ENCODE measurements at places on chromosomes 3 and 15.

- DNase-seq: no peak
Measured at GRCh38 chr3:151819910-151820309, 6.0 kb downstream of the AADAC start.

DNA sequence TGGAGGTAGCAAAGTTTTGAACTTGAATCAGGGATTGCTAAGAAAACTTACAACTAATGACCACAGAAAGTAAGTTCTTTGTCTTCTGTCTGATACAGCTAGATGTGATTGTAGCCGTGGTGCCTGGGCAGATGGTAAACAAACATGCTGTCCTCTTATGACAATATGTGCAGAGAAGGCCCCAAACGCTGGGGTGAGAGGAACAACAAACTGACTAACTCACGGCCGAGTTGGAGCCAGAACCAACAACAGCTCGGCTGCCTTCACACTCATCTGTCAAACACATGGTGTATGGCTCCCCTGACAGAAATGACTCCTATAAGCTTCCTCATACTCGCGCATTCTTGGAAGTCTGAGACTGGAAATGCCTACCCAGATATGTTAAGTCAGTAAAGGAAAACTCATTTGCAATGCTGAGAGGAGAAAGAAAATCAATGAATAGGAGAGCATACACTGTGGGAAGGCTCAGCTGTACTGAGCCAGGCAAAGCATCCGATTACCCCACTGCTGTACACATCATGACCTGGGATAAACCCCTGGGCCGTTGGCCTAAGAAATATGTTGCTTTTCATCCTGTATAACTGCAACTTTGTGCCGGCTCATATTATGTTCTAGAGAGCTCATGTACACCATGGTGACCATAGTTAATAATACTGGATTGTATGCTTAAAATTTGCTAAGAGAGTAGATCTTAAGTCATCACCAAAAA lies 5.7 kb downstream of the THBS1 start:
- no peak for DNase-seq

GRCh38 chr3:45355351-45355750 lies 33.0 kb upstream of the LARS2 start:
- DNase-seq: no peak

DNA sequence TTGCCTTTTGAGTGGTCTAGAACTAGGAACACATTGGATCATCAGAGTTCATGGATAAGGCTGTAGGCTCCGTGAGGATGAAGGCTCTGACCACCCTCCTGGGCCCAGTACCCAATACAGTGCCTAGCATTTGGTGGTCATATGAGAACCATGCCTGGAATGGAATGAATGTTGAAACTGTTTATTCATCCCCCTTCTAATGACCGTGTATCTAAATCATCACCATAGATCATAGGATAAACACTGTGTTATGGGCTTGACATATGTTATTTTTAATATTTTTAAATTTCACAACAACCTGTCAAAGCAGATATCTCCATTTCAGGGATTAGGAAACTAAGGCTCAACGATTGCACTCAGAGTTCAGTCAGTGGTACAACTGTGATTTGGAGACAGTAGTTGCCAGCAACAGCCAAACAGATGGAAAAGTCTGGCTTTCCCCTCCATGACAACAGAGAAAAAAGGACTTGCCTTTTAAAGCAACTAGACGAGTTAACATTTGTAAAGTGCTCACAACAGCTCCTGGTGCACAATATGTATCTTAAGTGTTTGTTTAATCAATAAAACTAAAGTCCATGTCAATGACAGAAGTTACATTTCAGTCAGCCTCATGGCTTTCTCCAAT lies 89.6 kb downstream of the TMEM266 start:
- DNase-seq: no peak

GRCh38 chr3:194132465-194133286 lies 3.3 kb upstream of the HES1 start:
- DNase-seq: no peak

DNA sequence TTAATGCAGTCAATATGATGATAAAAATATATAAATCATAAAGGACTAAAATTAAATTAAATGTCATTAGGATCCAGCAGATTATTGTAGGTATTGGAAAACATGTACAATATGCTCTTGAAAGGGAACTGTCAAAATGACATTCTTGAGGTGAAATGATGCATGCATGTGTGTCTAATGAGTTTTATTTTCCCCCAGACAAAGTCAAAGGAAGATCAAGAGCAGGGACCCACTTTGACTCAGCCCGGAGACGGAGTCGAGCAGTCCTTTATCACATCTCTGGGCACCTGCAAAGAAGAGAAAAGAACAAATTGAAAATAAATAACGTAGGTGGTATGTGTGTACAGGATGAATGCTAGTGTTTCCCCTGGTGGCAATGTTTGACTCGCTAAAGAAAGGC lies 194.1 kb downstream of the KCNH8 start:
- DNase-seq: no peak

DNA sequence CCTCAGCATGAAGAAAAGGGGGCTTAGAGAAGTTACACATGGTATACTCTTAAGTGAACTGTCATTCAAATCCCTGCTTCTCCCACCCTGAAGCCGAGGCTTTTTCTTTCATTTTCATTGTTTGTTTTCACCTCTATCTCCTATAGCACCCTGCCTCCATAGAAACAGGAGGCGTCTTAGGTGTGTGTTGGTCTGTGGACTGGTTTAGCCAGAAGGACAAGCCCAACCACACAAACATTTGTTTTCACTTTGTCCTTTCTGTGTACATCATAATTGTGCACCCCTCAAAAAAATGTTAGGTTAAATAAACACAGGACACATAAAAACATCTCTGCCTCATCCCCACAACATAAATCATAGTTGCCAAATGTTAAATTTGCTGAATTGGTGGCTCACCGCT lies 73.3 kb upstream of the UBE2E2 start:
- DNase-seq: no peak

GRCh38 chr15:71511796-71512681 lies 298.3 kb upstream of the NR2E3 start:
- DNase-seq: no peak

GRCh38 chr3:66083784-66084213 lies 45.1 kb upstream of the MAGI1 start:
- DNase-seq: no peak

DNA sequence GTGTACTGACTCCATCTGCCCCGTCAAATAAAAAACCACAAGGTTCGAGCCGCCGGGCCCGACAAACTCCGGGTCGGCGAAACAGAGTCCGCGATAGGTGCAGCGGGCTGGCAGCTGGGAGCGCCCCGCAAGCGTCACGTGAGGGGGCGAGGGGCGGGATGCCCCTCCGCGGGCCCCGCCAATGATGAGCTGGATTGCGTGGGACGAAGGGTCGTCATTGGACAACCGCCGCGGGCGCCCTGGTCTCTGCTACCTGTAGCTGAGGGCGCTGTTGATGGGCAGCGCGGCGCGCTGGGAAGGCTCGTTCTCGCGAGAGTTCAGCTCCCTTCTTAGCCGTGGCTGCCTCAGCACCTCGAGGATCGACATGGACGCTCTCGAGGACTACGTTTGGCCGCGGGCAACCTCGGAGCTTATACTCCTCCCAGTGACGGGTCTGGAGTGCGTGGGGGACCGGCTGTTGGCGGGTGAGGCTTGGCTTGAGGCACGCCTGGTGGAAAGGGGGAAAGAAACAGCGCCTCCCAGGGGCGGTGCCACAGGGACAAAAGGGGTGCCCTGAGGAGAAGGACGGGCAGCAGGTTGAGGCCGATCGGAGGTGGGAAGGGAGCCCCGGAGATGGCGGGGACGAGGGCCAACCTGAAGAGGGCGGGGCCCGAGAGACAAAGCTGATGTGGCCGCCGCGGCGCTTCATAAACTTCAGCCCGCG lies at the start of gene WDR6:
WDR6 (plus strand) TSS at position 324 of the 703 bp plus-strand sequence; CDS start at position 365, 41 bp downstream.
- peak; percentile 97 for DNase-seq

DNA sequence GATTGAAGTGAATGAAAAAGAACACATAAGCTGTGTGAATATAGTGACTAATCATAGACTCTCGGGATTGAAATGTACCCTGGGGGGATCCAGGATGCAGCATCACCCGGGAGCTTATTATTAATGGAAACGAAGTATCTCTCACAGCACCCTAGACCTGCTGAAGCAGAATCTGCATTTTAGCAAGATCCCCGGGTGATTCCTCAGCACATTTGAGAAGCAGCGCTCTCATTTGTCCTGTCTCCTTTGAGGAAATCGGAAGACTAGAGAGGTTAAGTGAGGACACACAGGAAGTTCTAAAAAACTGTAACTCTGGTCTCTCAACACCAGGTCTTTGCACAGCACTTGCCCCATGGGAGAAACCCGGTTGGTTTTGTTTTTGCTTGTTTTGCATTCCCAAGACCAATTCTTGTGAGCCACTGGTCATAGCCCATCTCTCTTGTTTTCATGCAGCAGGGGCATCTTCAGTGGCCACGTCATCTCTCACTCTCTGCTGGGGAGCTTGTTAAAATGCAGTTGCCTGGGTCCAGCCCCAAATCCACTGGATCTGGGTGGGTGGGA lies 30.2 kb downstream of the ZNF710 start:
- DNase-seq: no peak

- DNase-seq: no peak
Measured at GRCh38 chr15:23647421-23648370, at the start of gene MAGEL2. Gene MAGEL2 (minus strand): TSS chr15:23647867. CDS start chr15:23647742, 125 bp downstream.

DNA sequence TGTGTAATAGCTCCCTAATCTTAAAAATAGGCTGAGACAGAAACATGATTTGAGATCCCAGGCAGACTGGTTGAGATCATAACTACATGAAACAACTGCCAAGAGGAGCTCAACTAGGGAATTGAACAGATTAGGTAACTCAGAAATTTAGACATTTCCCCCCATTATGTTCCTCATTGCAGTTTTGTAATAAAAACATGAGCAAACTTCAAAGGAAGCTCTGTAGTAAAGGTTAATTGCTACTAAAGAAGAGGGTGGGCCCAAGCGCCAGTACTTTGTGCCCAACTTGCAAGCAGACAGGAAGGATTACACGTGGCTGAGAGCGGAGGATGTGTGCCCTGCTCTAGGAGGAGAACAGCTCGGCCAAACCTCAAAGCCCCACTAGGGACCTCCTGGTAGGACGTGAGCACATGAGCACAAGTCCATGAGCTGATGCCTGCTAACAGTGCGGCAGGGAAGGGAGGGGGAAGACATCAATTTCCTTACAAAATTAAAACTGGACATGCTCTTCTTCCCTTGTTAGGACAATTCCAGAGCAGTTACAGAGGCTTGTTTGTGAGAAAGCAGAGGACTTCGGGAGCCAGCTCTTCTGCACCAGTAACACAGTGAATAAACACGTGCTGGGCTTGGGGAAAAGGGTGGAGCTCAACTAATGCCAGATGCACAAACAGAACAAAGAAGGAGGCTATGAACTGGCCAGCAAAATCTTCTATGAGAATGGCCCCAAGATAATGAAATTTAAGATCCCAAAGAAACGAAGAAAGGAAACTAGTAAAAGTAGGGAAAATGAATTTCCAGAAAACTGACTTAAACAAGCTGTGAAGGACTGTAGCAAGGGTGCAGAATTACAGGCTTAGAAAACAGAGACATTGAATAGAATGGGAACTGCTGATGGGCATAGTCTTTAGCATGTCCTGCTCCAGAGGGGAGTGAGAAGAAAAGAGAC lies 275.5 kb downstream of the MECOM start:
- DNase-seq: no peak

DNA sequence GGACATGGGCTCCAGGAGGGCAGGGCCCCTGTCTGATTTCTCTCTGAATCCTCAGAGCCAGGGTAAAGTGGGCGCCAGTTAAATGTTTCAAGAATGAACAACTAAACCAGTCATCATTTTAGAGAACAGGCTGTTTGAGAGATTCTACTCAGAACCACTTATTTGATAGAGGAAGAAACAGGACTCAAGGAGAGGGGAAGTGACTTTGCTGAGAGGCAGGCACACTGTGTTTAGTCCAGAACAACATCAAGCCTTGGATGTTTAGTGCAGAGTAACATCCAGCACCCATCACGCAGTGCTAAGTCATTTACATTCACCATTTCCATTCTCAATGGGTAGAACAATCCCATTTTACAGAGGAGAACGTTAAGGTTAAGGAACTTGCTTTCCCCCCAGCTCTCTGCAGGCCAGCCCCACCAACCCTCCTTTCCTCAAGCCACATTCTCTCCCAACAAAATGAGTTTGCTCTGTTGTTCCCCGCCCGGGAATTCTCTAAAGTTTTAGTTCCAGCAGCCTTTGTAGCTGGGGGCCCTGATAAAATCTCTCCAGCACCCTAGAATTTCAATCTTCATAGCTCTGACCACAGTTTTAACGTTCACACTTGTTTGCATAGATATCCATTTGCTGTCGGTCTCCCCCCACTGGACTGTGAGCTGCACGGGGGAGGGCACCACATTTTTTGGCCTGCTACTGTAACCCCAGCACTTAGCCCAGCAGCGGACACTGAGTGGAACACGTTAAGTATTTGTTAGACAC lies 962 bp downstream of the NMNAT3 start:
- DNase-seq: no peak

DNA sequence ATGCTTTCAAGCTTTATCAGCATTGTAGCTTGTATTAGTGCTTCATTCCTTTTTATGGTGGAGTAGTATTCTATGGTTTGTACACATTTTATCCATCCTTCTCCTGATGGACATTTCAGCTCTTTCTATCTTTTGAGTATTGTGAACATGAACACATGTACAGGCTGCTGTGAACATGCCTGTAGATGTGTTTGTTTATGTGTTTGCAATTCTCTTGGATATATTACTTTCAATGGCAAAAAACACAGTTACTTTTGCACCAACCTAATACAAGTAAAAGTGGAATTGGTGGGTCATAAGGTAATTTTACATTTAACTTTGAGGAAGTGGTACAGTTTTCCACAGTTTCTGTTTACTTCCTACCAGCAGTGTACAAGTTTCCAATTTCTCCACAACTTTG lies 180.4 kb downstream of the FNDC3B start:
- DNase-seq: no peak

DNA sequence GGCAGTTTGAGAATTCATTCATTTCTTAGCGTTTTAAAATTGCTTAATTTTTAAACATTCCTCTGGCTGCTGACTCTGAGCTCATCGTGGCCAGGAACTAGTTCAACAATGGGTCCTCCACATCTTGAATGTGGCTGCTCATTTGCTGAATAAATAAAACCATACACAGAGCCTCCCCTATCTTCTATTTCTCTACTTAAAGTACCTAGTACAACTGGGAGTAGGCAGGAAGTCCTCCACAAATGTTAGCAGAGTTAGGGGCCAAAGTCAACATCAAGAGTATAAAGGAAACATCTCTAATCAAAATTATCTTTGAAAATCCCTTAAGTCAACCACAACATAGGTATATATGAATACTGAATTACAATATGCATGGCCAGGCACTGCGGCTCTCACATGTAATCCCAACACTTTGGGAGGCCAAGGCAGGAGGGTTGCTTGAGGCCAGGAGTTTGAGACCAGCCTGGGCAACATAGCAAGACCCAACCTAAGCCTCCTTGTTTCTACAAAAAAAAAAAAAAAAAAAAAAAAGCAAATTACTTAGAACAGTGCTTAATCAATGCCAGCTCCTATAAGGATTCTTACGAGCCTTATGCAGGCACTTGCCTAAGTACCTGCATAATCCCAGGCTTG lies 57.5 kb upstream of the LMOD3 start:
- DNase-seq: no peak

DNA sequence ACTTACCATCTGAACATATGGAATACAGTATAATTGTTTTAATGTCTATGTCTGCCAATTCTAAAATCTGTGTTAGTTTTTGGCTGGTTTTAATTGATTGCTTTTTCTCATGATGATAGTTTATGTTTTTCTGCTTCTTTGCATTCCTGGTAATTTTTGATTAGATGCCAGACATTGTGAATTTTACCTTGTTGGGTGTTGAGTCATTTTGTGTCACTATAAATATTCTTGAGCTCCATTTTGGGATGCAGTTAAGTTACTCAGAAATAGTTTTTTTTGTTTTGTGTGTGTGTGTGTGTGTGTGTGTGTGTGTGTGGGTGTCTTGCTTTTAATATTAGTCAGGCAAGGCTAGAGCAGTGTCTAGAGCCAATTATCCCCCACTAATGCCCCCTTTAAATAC lies 818.8 kb upstream of the NR2F2 start:
- no peak for DNase-seq
